ENCODE measurements at places on chromosomes 12 and 14.

DNA sequence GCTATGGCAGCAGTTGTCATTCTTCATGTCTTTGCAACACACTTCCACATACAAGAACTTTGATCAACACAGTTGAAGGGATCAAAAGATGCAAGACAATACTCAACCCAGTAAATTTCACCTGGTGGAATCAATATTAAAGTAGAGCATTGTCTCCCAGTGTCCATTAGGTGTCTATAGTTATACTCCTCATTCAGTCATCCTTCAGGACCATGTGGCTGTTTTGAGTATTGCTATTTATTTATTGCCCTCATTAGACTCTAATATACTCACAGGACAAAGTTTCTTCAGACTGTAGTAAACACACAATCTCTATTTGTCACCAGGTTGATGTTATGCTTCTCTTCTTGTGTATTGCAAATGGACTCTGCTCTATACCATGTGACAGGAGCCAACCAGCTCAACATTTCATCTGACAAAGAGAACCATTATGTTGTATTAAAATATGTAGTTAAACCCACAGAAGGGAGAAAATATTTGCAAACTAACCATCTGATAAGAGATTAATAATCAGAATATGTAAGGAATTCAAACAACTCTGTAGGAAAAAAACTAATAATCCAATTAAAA lies 146.6 kb downstream of the TGFB3 start:
- no peak for DNase-seq

DNA sequence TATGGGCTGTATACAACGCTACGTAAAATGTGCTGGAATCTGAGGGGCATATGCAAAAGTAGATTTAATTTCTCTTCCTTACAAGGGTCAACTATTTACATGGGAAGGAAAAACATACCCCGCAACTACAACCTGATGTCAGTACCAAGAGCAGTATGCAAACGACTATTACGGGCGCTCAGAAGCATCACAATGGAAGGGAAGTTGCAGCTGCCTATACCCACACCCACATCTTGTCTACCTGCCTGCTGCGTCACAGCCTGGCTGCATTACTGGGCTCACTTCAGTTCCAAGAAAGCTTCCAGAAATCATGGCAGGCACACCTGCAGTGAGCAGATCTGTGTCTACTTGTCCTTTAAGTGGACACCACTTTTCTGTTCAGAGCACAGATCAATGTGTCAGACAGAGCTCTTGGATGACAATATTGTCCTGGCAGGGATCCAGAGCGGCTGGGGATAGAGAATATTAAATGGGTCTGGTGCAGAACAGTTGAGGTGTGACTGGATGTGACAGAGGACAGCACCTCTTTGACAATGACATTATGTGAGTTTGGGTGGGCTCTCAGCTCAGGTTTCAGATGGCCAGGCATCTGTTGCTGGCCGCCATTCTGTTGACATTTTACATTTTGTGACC lies 41.5 kb upstream of the GNG2 start:
- no peak for DNase-seq

- no peak for DNase-seq
These were observed 20.5 kb downstream of the BRAP start for GRCh38 chr12:111664961-111665865.

DNA sequence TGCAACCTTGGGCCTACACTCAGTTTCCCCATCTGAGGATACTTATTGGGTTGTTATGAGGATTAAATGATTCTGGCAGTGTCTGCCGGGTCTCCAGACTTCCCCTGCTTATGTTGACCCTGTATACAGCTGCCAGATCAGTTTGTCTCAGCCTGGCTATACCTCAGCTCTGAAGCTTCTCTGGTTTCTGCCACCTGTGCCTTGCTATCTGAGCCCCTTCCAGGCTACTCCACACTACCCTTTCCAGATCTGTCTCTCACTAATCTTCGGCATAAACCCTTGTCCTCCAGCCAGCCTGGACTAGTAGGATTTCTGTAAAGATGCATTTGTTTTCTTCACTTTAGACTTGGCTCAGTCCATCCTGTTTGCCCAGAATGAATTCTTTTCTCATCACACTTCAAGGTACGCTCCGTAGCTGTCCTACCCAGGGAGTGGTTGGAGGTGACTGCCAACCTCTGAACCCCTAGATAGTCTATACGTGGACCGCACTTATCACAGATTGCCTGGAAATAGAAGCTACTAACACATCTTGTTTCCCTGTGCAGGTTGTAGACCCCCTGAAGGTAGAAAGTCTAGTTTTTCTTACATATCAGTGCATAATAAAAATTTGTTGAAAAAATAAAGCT lies 422.4 kb downstream of the RAD51B start:
- DNase-seq = no peak

DNA sequence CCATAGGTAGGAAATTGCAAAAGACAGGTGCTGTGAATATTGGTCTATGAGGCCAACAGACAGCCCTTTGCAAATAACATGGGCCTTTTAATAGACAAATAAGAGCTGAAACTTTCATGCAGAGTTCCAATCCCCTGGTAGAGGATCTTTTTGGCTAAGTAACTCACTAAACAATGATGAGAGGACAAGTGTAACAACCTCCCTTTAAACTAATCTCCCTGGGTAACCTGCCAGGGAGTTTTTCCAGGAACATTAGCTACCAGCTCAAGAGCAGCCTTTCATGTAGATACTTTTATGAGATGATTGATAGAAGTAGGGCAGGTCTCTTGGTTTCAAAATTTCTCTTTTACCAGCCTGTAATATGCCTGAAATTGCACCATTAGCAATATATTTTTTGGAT lies 13.8 kb upstream of the CACNA1C start:
- DNase-seq = no peak

DNA sequence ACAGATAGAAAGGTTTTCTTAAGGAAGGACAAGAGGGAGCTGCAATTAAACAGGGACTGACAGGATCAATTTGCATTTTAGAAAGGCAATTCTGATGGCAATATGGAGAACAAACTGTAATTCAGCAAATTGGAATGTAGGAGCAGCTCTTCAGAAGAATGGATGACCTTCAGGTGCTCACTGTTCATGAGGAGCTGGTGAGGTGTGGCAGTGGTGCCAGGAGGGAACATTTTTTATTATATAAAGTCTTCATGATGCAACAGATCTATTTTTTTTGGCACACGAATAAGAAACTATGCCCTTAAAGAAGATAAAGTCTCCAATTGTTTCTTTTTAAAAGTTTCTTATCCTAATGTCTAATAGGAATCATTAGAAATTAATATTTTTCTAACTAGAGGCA lies 151.7 kb downstream of the SLC38A4 start:
- DNase-seq = no peak

DNA sequence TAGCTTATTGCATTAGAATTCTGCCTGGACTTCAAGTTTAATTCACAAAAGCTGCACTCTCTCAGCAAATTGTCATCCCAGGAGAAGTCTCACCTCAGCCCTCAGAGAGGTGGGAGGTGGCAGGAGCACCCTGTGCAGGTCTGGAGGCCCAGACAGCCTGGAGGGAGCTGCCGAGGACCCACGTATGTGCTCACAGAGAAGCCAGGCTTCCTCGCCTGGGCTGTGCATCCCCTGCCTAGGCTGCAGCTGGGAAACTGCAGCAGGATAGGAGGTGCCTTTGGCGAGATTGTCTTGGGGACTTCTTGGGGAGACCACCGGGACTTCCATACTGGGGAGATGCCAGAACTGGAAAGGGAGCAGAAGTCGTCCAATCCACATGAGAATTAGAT lies 8.8 kb downstream of the CPNE6 start:
- DNase-seq = no peak

DNA sequence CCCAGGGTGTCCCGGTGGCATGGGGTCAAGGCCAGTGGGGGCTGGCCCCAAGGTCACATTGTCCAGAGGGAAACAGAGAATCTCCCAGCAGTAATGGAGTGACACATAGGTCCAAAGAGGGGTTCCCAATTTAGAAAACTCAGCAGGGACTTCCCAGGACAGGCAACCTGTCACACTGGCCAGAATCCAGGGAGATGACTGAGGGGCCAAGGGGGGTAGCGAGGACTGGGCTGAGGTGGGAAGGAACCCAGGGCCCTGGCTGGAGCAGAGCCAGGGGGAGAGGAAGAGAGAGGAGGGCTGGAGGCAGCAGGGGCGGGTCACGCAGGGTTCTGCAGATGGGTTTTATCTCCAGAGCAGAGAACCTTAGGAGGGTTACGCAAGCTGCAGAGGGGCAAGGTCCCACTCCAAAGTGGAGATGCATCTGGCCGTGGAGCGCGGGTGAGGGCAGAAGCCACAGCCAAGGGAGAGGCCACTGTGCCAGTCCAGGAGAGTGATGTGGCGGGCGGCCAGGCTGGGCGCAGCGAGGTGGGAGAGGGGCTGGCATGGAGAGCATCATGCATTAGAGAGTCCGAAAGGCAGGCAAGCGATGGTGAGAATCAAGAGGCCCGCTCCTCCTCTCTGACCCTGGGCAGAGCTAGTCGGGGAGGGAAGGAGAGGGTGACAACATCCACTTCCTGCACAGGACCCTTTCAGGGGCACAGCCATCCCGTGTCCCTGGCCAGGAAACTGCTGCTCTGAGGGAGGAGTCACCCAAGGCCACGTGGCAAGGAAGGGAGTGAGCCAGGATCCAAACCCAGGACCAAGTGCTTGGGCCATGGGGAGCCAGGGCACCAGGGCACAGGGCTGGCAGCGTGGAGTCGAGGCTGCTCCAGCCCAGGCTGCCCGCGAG lies 29.0 kb downstream of the NCOR2 start:
- DNase-seq = no peak
